ENCODE measurements at places on chromosomes 11 and 22.

DNA sequence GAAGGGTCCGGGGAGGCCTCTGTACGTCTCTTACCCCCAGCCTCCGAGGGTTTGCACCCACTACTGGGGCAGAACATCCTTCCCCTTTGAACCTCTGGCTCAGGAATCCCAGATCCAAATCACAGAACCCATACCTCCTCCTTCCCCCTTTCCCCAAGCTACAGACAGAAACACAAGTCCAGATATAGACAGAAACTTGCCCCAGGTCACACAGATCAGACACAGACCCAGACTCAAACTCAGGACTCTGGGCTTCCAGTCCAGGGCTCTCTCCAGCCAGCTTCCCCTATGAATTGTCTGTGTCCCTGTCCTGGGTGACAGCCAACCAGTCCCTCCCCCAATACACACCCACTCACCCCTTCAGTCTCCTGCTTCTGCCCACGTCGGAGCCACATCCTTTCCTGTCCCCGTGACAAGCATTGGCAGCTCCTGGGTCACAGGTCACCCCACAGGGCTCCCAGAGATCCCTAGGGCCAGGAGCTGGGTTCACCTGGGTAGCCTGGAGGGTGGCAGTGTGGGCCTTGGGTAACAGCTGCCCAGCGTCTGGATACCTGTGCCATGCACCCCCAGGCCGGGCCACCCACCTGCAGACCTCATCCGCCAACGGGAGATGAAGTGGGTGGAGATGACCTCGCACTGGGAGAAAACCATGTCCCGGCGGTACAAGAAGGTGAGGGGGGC, 772 bp downstream of the TBC1D10C start:
- peak; percentile 61 for DNase-seq

GRCh38 chr22:28647216-28647615, 32.4 kb downstream of the TTC28 start:
- DNase-seq = no peak

GRCh38 chr11:2434506-2435255, 9.6 kb downstream of the TRPM5 start:
- DNase-seq = no peak

GRCh38 chr11:130655300-130655699, 206.9 kb downstream of the ADAMTS15 start:
- no peak for DNase-seq

- DNase-seq = no peak
Measured at GRCh38 chr11:126494831-126495230, 139.3 kb downstream of the ST3GAL4 start.

DNA sequence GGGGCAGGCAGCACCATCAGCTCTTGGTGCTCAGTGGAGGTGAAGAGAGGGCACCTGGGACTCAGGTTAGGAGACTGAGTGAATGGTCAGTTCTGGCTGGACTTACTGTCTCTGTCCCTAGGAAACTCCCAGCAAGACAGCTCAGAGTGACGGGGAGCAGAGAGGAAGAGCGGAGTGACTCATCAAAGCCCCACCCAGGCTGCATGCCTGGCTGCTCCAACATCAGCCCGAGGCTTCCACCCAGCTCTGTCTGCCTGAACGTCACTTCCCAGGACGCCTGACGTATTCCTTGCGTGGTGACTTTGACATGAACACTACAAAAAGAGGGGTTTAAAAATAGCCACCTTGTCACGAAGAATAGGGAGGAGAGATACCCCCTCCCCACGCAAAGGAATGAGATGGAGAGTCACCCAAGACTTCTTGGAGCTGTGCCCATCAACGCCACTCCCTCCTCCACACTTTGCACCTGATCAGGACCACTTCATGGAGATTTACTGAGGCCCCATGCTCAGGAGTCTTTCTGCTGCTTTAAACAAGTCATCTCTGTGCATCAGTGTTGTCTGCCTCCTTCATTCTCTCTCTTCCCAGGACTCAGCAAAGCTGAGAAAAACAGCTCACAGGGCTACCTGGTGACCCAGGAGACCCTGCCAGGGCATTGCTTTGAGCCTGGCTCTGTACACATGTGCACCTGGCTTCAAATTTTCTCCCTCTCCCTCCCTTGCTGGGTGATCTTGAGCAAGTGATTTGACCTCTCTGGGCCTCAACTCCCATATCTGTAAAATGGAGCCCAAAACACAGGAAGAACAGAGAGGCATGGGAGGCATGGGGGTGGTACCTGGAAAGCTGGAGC, 83.1 kb downstream of the MN1 start:
- DNase-seq = no peak

- no peak for DNase-seq
Measured at GRCh38 chr11:115255006-115255762, 249.0 kb downstream of the CADM1 start.

GRCh38 chr11:62752994-62753735, 795 bp downstream of the ZBTB3 start:
- DNase-seq = no peak

DNA sequence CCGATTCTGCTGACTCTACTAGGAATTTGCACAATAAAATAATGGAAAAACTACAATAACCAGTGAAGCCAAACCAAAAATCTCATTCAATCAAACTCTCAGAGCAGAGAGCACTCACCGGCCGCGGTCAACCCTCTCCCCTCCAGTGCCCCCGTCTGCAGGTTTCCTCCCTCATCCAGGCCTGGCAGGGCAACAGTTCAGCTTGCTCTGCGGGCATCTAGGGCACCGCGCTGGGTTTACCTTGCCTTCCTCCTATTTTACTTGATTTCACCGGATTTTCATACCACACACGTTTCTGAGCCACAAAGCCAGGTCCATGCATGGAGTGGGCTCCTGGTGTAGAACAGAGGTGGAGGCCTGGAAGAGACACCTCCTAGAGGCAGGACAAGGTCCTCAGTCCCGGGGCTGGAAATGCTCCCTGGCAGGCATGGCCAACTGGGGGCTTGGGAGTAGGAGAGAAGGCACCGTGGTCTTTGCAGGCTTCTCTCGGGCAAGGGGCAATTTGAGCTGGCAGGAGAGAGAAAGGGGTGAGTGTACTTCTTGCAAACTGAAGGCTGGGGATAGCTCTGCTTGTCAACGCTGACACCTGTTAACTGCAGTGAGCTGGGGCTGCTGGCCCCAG, 938.4 kb downstream of the BRD1 start:
- no peak for DNase-seq

- no peak for DNase-seq
Measured at GRCh38 chr22:39543095-39543494, 10.5 kb upstream of the RPS19BP1 start.

- no peak for DNase-seq
Measured at GRCh38 chr11:129866311-129866710, 29.1 kb downstream of the NFRKB start.

GRCh38 chr11:44989831-44990566, 39.3 kb upstream of the TP53I11 start:
- no peak for DNase-seq

GRCh38 chr11:76237000-76237649, 30.8 kb upstream of the WNT11 start:
- no peak for DNase-seq

DNA sequence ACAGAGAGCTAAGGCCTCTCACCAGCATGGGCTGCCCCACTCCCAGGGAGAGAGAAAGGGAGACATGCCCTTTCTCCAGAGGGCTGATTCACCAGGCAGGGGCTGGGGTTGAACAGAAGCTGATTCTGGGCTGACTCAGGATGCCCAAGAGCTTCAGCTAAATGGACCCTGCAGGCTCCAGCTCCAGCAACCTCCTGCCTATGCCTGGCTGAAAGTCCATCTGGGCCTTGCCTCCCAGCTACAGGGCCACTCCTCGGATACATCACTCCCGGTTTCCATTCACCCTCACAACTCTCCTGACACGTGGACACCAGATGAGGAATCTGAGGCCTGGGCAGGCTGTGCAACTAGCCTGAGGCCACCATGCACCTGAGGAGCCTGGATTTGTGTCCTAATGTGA, 215.5 kb downstream of the BUD13 start:
- no peak for DNase-seq

DNA sequence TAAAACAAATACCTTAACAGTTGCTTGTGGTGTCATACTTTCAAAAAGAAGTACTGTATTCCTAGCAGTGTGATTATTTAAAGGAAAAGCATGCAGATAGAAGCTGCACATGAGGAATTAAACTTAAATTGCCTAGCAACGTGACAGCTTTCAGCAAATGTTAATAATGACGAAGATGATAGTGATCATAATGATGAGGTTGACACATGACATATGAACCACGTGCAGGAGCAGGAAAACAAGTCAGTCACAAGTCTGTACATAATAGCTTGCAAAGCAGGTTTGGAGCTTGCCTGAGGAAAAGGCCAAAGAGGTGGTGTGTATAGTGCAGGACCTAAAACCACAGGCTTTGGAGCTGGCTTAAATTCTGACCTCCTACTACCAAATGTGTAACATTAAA, 30.6 kb upstream of the PIK3C2A start:
- DNase-seq = no peak

DNA sequence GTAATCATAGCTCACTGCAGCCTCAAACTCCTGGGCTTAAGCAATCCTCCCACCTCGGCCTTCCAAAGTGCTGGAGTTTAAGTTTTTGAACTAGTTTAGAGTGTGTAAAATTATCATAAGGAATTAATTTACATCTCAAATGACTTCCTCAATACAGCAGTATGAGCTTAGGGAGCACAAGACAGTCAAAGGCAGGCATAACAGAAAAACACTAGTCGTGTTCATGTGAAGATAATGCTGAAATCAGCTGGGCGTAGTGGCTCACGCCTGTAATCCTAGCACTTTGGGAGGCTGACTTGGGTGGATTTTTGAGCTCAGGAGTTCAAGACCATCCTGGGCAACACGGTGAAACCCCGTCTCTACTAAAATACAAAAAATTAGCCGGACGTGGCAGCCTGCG, 25.8 kb downstream of the YDJC start:
- no peak for DNase-seq

- DNase-seq = no peak
Measured at GRCh38 chr11:84890676-84891075, 736.5 kb downstream of the DLG2 start.

GRCh38 chr22:41799486-41800347, 762 bp upstream of the CCDC134 start:
- peak; percentile 40 for DNase-seq

- DNase-seq = no peak
Measured at GRCh38 chr22:30348809-30349208, 7.9 kb downstream of the SF3A1 start.

DNA sequence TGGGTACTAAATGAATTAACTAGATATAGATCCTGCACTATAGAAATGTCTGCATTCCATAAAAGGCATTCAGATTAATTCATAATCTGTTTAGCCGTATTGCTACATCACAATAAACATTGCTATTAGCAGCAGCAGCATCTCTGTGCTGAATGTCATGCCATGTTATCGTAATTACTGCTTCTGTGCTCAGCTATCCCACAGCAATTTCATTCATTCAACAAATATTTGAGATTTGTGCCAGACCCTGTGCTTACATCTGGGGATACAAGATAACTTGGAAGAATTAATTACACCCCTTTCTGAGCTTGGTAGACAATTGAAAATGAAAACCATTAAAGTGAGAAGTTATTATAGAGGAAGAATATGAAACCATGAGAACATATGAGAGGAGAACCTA, 185.8 kb upstream of the C11orf87 start:
- no peak for DNase-seq

- no peak for DNase-seq
Measured at GRCh38 chr11:115302946-115303703, 201.1 kb downstream of the CADM1 start.

- no peak for DNase-seq
Measured at GRCh38 chr11:108170184-108170583, 48.8 kb downstream of the ACAT1 start.

- no peak for DNase-seq
Measured at GRCh38 chr11:131486100-131486499, 115.7 kb downstream of the NTM start.

GRCh38 chr11:118245936-118246562, 6.1 kb downstream of the MPZL3 start:
- no peak for DNase-seq

DNA sequence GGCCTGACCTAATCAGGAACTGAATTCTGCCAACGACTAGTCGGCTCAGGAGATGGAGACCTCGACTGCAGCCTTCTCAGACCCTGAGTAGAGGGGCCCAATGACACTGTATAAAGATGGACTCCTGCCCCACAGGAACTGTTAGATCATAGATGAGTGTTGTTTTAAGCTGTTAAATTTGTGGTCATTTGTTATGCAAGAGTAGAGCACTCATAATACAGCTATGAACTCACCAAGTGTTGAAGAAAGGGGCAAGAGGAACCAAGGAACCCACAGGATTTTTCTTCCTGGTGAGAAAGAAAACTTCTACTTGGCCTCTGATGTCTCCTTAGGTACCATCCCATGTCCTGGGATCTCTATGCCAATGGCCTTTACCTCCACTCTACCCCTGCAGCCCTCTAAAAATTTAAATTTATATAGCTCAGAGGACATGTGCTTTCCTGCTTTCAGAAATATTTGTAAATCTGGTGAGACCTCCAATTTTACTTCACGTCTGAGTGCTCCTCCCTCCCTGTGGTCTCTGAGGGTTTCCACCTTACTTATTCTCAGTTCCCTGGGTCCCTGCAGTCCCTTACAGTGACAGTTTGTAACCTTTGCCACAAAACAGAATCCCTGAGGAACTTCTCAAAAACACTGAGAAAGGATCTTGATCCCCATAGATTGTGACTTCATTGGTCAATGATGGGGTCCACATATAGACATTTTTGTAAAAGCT, 256.3 kb upstream of the ARHGAP20 start:
- no peak for DNase-seq

- no peak for DNase-seq
Measured at GRCh38 chr11:3046190-3046589, 11.0 kb downstream of the CARS1 start.

GRCh38 chr11:118565051-118565450, 680 bp downstream of the IFT46 start:
- DNase-seq = no peak

DNA sequence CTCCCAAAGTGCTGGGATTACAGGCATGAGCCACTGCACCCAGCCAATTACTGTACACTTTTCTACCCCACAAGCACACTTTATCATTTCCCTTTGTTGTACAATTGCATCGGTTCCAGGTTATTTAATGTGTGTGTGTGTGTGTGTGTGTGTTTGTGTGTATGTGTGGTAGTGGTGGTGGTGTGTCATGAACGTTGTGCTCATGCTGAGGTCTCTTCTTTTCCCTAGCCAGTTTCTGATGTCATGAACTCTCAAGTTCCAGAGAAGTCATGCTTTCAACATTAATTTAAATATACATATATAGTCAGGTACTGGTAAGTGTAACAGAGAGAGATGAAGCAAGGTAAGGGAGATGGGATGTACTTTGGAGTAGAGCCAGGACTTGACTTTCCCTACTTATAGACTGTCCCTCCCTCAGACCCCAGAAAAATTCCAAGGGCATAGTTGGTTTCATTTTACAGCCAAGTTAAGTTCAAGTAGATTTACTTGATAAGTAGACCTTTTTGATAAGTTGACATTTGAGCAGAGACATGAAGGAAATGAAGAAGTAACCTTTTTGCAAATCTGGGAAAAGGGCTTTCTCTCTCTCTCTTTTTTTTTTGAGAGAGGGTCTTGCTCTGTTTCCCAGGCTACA, 42.7 kb downstream of the WEE1 start:
- no peak for DNase-seq

GRCh38 chr11:13917904-13918303, 44.6 kb upstream of the SPON1 start:
- DNase-seq = no peak

- no peak for DNase-seq
Measured at GRCh38 chr11:4511282-4512245, 29.1 kb downstream of the OR52K1 start.

All from stimulated activated CD4-positive, alpha-beta T cell treated with anti-CD3 and anti-CD28 coated beads, Interleukin-2, amount 100 ng/mL, for 24 hours (primary cell).